ENCODE measurements at places on chromosomes 11 and 22.

DNA sequence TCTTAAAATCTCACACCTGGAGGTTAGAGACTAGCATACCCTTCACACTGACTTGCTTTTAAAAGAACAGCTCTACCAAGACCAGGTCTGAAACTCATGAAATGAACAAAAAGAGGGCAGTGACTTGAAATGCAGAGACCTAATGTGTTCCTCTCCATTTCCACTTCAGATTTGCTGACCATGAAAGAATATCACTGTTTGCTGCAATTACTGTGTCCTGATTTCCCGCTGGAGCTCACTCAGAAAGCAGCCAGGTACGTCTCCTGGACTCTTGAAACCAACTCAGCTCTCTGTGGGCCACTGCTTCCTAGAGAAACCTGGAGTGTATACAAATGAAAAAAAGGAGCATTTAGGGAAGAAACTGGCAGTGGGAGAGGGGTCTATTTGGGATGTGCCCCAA lies 39.2 kb downstream of the ARFGAP2 start:
- no peak for DNase-seq

DNA sequence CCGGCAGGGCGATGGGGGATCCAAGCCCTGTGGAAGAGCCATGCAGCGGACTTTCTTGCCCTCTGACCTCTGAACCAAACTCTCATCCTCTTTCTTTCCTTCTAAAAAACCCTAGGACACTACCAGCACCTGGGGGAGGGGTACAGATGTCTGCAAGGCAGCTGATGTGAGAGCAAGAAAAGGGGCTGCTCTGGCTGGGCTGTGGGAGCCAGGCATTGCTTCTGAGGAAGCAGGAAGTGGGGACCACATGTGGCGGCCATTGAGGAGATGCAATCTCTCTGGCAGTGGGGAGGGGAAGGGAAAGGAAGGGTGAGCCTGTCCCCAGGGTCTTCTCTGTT lies 36.0 kb downstream of the FAM83F start:
- no peak for DNase-seq

- DNase-seq: no peak
Observed at GRCh38 chr11:120681434-120682331, 170.1 kb downstream of the GRIK4 start.

DNA sequence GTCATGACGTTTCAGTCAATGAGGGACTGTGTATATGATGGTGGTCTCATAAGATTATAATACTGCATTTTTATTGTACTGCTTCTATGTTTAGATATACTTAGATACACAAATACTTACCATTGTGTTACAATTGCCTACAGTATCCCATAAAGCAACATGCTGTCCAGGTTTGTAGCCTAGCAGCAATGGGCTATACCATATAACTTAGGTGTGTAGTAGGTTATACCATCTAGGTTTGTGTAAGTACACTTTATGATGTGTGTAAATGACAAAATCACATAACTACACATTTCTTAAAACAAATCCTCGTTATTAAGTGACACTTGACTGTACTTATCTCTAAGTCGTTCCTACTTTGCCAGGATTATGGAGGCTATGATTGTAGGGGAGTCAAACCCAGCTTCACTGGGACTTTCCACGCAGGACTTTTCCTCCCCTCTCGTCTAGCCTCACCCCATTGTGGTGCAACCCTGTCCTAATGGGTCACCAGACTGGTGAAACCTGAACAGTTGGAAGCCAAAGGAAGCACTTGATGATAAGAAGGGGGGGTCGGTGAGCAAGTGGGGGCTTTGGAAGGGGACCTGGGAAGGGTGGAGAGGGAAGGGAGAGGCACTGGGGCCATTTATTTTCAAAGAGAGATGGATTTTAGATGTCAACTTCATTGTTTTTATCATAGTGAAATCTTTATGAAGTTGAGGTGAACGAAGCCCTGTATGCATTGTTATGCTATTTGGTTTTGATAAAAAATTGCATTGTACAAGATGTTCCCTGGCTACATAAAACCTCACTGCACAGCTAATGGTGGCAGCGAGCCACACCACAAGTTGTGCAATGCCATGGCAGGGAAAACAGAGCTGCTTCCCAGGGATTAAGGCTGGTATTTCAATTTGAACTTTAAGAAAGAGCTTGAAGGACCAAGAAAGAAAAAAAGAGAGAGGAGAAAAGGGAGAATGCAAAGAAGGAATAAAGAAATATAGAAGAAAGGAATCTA lies 129.1 kb downstream of the EHF start:
- no peak for DNase-seq

DNA sequence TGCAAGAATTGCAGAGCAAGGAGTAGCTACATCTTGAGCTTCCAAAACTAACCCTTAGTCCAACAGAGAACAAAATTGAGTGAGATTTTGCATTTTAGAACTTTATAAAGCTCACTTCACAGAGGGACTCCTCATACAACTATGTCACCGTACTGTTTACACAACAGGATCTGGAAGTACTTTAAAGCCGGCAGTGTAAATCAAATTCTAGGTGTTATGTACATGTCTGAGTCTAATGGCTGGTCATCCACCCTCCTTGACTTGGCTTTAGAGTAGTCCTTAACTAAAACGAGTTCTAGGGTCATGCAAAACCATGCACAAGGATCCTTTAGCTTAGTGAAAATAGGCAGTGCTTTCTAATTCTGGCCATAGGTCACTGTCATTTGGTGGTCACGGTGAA lies 23.5 kb downstream of the IRAG1 start:
- no peak for DNase-seq

DNA sequence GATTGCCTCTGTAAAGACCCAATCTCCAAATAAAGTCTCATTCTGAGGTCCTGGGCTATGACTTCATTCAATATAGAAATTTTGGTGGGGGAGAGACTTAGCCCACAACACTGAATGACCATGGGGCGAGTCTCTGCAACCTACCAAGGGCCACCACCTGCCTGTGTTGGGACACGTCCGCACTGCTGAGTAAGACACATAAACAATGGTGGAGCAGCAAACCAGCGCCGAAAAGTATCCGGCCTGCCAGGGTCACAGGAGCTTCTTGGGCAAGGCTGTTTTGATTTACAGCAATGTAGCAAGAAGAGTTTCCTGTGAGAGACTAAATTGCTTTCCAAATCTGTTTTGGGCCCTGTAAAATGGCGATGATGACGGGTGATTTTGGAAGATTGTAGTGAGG lies 122.3 kb downstream of the SHANK2 start:
- no peak for DNase-seq

Measured in endothelial cell (in vitro differentiated cells).